ENCODE measurements at places on chromosomes 4 and X.

DNA sequence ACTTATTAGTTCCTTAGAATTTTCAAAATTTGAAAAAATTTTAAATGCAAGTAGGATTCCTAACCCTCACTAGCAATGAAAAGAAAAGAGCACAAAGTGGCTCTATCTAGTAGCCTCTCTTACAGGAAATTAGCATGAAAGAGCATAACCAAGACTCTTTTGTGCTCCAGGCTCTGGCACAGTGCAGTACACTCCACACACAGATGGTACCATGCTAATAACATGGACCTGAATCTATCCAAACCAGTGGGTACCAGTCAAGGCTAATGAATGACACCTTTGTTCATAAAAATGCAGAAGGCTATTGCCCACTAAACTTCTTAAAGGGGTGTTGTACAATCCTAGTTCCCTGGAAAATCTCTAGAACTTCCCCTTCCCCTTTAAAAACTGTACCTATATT lies 119.0 kb downstream of the MANBA start:
- no peak for DNase-seq

- DNase-seq = no peak
These were observed 24.2 kb upstream of the XPNPEP2 start for GRCh38 chrX:129714581-129714980.

- no peak for DNase-seq
These were observed 72.5 kb downstream of the CNGA2 start for GRCh38 chrX:151806967-151807540.

- no peak for DNase-seq
These were observed 61.2 kb downstream of the CPE start for GRCh38 chr4:165439981-165440380.

GRCh38 chr4:106494066-106494465 lies 125.5 kb upstream of the GIMD1 start:
- no peak for DNase-seq

Measured in NCI-H226 (cell line).